Activated gamma-delta T cell treated with Interleukin-2 at 50 U/mL for 16 hours (primary cell): ENCODE measurements at places on chromosomes 2 and 18.

DNA sequence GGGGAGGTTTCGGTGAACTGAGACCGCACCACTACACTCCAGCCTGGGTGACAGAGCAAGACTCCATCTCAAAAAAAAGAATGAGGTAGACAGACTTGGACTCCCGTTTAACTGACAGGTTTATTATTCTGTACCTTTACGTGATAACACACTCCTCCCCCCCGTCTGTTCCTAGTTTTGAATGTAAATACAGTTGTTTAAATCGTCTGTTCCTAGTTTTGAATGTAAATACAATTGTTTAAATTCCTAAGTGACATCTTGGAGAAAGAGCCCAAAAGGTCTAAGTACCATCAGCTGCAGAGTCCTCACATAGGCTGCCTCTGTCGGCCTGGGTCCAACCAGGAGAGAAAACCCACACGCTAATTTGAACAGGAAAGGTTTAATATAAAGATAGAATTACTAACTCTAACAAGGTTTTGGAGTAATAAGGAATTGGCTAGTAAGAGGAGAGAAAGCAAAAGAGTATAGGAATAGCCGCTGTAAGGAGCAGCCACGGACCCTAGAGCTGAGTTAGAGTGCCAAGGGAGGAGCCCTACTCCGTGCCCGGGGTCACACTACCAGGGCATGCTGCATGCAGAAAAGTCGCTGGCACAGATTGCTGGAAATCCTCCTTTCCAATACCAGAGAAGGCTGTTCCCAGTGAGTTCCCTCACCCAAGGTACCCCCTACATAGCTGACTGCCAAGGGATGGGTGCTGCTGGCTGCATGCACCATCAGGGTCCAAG lies 83.5 kb upstream of the RANBP2 start:
- DNase-seq: no peak

- DNase-seq: no peak
These were observed 431.6 kb downstream of the MEIS1 start for GRCh38 chr2:66866331-66867062.

DNA sequence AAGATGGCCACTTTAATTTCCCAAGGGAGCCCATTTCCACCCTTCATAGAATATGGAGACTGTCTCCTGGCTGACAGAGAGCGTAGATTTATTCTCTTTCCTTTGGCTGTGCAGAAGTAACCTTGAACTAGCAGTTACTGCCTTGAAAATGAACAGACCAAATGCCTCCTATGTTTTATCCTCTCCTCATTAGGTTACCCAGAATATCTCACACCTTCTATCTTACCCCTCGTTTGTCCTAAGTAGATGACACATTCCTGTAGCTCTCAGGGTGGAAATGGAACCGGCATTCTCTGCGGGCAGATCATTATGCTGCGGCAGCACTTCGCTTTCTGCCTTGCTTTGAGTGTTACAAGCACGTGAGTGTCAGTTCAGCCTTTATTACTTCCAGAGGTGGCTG lies 336.5 kb downstream of the DCDC2C start:
- no peak for DNase-seq

- DNase-seq: no peak
These were observed 13.5 kb downstream of the STK39 start for GRCh38 chr2:168233726-168234406.

- DNase-seq: no peak
These were observed 33.7 kb downstream of the SFT2D3 start for GRCh38 chr2:127735044-127735443.

DNA sequence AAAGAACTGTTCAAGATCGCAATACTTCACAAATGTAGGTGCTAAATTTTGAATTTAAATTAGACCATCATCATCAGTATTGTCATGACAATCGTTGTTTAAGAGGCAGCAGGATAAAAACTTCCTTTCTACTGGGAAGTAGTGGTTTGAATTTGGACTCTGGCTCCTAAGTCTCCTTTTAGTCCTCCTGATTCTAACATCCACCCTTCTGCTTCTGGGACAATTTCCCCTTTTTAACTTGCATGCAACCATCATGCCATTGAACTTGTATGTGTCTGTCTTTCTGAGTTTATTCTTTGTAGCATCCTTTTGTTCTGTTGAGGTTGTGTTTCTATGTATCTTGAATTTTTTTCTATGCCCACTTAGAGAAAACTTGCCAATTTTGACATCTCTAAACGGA lies 249.7 kb downstream of the PTGR3 start:
- no peak for DNase-seq
